EL (cell line): ENCODE measurements at places on chromosomes 5 and 9.

DNA sequence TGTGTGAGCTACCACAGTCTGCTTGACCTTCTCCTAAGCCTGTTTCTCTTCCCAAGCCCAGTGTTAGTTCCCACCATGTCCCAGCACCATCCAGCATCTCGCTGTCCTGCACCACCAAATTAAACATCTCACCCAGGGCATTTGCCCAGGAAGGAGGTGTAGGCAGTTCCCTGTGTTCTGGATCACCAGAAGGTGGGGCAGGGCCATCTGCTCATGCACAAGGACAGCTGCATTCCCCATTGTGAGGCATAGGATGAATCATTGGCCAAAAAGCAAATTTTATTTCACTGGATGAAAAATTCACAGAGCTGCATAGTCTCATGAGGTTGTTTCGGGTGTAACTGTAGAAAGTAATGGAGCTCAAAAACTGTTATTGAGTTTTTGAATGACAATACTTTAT is 89.5 kb upstream of the GRIA1 start:
- peak; percentile 33 for DNase-seq

DNA sequence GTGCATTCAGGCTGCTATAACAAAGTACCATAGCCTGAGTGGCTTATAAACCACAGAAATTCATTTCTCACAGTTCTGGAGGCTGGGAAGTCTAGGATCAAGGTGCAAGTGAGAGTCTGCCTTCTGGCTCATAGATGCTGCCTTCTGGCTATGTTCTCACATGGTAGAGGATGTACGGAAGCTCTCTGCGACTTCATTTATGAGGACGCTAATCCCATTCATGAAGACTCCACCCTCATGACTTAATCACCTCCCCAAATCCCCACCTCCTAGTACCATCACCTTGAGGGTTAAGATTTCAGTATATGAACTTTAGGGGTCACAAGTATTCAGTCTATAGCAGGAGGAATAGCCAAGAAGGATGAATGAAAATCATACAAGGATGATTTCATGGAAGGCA is 37.3 kb upstream of the KCNIP1 start:
- DNase-seq, result no peak

GRCh38 chr5:150302301-150303069 is at the start of gene ARSI:
ARSI (minus strand) TSS chr5:150302905; CDS start chr5:150302373, 532 bp downstream.
- DNase-seq, result peak; percentile 88

GRCh38 chr5:125750147-125750860 is 672.9 kb upstream of the GRAMD2B start:
- no peak for DNase-seq

- no peak for DNase-seq
Measured at GRCh38 chr5:35822511-35822910, 34.2 kb upstream of the IL7R start.

DNA sequence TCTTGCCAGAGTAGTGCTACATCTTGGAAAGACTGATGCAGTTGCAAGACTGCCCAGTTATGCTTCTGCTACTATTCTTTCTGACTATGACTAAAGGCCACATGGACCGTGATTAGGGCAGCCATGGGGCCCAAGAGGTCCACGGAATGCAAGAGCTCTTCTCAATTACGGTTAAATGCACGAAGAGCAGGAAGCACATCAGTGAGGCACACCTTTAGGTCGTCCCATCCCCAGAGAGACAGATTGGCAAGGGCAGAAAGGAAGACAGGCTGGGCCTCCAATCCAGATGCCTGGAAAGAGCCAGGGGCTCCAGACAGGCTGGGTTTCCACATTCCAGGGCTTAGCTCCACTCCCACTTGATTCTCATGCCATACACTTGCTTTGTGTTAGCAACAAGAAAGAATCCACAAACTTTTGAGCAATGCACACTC is 132.3 kb upstream of the SLIT3 start:
- no peak for DNase-seq

DNA sequence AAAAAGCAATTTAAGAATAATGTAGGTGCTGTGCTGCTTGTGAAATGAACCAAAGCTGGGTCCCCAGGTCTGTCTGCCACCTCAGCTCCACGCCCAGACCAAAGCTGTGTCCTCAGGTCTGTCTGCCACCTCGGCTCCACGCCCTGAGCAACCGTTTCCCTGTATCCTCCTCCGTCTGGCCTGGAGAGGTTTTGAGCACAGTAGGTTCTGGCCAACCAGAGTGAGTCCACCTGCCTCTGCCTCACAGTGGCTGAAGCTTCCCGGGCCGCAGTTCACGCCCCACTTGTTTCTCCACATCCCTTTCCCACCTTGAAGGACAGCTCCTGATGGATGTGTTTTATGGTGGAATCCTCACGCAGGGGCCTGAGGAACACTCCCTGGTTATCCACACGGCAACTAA is 120.5 kb downstream of the ADAMTS2 start:
- no peak for DNase-seq

- DNase-seq, result no peak
Measured at GRCh38 chr5:31393126-31393525, 138.8 kb downstream of the DROSHA start.

- DNase-seq, result no peak
Measured at GRCh38 chr5:135446615-135447014, 533 bp downstream of the DCANP1 start.

DNA sequence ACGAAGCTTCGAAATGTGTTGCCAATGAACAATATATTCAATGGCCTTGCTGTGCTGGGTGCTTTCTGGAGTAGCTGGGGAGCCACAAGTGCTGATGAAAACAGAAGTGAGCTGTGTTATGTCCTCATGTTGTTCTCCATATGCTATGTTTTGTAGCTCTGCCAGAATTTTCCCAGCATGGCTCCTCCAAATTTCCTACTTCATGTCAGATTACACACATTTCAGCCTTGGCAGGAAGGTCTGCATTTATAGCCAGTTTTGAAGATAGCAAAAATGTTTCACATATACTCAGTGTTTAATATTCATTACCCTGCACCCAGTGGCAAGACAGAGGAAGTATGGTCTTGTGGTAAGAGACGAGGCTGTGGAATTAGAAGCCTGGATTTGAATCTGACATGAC is 22.6 kb upstream of the NMUR2 start:
- DNase-seq, result no peak

DNA sequence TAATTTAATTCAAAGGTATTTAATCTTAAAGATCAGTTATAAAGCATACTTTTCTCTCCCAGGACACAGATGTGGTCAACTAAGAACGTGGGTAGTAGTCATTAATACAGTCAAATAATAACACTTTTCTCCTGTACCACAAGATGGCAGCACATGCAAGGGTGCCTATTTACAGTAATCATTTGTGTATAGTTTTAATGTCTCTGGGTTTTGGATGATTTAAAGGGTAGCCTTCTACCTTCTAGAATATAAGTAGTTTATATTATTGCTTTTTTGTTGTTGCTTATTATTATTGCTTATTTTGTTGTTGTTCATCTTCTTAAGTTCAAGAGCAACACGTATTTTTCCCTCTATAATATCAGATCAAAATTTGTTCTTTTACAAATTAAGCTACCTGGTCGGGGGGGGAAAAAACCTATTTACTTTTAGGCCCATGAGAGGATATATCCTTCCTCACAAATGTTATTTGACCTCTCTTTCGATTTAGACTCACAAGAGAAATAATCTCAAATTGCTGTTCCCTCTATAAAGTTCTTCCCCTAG is 59.6 kb upstream of the SLC27A6 start:
- peak; percentile 55 for DNase-seq

DNA sequence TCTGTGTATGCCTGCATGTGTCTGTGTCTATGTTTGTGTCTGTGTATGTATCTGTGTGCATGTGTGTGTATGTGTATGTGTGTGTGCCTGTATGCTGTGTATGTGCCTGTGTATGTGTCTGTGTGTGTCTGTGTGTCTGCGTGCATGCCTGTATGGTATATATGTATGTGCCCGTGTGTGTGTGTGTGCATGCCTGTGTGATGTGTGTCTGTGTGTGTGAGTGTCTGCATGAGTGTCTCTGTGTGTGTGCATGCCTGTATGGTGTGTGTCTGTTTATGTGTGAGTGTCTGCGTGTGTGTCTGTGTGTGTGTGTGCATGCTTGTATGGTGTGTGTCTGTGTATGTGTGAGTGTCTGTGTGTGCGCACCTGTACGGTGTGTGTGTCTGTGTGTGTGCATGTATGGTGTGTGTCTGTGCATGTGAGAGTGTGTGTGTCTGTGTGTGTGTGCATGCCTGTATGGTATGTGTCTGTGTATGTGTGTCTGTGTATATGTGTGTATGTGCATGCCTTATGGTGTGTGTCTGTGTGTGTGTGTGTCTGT is 137.1 kb upstream of the IRX2 start:
- no peak for DNase-seq

GRCh38 chr9:134364391-134365114 is 38.3 kb downstream of the RXRA start:
- no peak for DNase-seq

DNA sequence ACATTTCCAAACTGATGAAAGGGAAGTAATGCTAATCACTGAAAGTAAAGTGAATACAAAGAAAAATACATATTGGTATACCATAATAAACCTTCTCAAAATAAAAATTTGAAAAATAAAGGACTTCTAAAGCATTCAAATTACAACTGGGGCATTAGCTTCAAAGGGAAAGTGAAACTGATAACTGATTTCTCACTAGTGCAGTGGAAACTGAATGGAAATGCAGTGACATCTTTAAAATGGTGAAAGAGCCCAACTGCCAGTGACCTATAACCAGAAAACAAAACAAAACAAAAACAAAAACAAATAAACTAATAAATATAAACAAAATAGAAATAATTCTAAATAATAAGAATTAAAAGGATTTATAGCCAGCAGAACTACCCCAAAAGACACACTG is 297.5 kb upstream of the GRIN3A start:
- no peak for DNase-seq

DNA sequence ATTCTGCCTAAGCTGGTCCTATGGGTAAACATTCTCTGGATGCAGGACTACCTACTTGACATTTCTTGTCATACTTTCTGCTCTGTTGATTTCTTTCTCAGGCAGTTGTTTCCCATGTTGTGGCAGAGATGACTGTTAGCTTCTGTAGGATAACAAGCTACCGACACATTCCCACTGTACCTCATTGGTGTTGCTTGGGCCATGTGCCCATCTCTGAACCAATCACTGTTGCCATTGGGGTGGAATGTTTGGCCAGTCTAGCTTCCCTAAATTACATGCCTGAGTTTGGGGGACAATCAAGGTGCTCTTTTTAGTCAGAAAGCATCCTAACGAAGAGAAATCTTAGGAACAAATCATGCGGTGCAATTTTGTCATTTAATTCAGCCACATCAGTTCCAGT is 212.0 kb downstream of the KDM4C start:
- no peak for DNase-seq

- DNase-seq, result no peak
Measured at GRCh38 chr9:124456341-124457078, 6.3 kb downstream of the ADGRD2 start.

DNA sequence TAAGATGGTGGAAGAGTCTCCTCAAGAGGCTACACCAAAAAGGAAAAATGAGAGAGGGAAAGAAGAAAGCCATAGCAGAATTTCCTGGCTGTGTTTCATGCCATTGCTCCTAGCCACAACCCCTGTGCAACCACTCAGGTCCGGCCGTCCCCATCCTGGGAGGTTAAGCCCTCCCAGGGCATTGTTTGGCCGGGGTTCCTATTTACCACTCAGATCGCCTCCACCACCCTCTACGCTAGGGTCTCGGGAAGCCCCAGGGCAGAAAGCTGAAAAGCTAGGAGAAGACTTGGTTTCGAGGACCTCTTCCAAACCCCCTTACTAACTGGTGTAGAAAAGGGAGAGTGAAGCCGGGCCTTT is 715 bp downstream of the RC3H2 start:
- DNase-seq, result peak; percentile 56

GRCh38 chr5:135706474-135706873 is 127.7 kb upstream of the CXCL14 start:
- DNase-seq, result no peak

DNA sequence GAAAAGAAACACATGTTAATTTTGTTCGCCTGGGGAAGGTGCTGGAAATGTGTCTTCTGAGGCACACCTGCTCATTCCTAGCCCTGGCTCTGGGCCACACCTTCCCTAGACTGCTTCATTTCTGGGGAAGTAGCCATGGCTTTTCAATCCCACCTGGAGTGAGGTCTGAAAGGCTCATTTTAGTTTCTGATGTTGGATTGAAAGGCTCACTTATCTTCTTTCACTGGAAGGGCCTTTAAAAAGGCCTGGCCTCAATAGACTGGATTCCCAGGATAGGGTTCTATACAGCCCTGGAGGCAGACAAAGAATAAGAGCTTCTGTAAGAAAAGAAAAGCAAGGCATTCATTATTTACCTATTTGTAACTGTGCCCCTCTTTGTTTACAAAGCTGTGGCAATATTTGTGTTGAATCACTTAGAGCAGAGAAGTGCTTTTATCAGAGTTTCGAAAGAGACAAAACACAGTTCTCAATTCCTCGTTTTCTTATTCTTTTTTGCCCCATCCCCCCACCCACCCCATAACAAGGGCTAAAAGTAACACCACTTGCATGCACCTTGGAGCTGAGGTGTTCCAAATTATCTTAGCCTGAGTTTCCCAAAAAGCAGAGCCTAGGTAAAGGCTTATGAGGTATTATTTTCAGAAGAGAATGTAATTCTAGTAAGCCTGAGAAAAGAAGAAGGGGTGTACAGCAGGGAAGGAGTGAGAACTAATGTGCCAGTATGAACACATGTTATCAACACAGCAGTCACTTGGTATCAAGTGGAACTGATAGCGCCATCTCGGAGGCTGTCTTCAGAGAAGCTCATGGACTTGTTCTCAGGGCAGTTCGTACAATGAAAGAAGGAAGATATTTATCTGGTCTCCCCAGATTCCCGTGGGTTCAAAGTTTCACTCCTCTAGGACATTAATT is 413.1 kb downstream of the KCTD16 start:
- no peak for DNase-seq

DNA sequence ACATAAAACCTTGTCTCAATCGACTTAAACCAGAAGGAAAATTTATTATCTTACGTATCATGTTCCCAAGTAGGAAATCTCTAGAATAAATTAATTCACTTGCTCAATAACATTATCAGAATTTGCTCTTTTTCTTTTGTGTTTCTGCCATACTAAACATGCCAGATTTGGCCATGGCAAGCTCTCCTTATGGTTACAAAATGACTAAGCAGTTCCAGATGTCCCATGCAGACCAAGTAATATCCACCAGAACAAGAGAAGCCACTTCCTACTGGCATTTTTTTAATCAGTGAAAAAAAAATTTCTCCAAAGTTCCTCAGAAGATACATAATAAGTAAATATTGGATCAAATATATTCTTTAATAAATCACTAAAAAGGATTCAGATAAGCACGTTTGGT is 25.2 kb upstream of the ADAMTS6 start:
- peak; percentile 53 for DNase-seq

GRCh38 chr5:17024686-17025180 is 88.6 kb upstream of the MYO10 start:
- DNase-seq, result peak; percentile 84

DNA sequence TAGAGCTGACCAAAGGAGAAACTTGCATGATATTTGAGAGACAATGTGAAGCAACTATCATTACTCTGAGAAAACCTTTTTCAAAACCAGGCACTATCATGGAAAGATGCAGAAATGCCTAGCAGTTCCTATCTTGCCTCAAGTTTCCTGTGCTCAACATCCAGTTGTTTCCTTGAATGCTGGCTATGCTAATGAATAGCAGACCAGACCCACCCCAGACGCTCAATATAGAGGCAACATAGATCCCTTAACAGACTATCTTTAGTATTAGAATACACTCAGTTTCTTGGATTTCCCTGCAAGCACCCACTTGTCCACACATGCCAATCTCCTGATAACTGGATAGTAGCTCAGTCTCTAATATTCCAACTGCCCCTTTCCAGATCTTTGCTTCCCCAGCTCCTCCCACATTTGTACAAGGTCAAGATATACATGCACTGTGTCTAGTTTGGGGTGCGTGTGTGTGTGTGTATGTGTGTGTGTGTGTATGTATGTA is 93.3 kb upstream of the PCSK5 start:
- no peak for DNase-seq
